ENCODE measurements at places on chromosomes 5 and 9.

GRCh38 chr5:81195335-81195929 lies 37.7 kb upstream of the CKMT2 start:
- no peak for DNase-seq

- no peak for DNase-seq
Measured at GRCh38 chr5:50401336-50401735, 39.8 kb downstream of the EMB start.

GRCh38 chr5:140112685-140113179 lies 1.2 kb upstream of the PURA start:
- DNase-seq, result no peak

DNA sequence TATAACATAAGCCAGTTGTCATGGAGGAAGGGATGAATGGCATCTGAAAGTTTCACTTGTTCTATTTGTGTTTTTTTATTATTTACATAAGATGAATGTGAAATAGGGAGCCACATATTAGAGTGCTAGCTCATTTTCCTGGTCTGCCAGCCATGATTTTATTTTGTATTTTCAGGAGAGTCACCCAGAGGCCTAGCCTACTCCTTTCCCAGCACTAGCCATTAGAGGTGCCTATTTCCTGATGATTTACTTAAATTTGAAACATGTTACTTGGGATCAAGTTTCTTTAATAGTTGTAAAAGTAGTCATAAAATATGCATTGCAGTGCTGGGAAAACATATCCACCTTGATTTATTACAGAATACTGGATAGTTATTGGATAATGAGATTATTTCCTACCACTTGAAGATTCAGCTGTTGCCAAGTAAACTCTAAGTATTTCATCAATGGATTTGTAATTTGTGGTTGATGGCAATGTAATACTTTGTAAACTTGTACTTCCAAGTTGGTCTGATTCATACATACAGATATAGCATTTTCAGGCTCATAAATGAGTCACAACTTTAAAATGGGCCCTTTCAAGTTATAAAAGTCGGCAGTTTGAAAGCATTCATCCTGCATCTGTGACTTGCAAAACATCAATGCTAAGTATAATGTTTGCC lies 50.8 kb downstream of the KCNN2 start:
- DNase-seq, result no peak

DNA sequence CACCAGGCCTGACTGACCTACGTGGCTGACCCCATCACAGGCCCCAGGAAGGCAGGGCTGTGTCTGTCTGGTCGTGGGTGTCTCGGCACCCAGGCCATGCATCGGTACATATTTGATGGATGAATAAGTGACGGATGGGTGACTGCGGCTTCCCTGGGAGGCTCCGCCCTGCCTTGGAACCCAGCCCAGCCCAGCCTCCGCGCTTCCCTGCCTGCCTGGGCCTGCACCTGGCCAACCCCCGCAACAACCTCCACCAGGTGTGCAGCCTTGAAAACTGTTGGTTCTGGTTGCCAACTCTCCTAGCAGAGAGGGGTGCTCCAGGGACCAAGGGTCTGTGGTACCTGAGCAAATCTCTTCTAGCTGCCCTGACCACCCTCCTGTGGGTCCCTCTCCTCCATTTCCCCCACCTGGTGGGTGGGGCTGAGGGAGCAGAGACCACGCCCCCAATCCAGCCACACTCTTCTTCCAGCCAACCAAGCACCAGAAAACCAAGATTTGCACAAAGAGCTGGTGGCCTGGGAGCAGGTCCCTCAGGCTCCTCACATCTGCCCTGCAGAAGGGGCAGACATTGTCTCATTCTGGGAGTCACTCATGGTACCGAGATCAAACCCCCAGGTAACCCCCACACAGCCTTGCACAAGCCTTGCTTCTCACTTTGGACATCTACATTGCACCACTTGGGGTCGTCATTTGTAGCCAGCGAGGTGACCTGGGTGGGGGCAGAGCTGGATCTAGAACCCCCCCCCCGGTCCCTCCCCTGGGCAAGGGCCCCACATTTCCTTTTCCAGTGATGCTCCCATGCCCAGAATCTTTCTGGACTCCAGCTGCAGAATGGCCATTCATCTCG lies 100.6 kb upstream of the IER5L start:
- DNase-seq, result no peak

DNA sequence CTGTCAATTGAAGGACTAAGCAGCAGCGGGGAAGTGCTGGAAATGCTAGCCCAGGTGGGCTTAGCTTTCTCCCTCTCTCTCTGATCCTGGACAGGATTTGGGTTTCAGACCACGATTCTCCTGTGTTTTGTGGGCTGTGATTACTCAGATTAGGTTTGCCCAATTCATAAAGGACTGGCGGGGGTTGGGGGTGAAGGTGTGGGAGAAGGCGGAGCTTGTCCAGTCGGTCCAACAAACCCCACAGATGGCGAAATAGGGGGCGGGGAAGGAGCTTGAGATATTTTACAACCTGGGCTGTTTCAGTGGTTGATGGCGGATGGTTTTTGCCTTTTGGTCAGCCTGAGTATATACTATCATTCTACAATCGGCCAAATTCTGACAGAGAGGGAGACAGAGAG lies 35.2 kb downstream of the PCDHAC2 start:
- DNase-seq, result no peak

- no peak for DNase-seq
Measured at GRCh38 chr5:151107084-151107483, 26.2 kb upstream of the TNIP1 start.
